Stimulated activated naive CD8-positive, alpha-beta T cell treated with anti-CD3 and anti-CD28 coated beads, Interleukin-15, amount 100 ng/mL, for 72 hours (primary cell): ENCODE measurements at places on chromosomes 6 and 20.
A peak's percentile ranks its signal among the peaks of the same experiment; 100 is the strongest.

DNA sequence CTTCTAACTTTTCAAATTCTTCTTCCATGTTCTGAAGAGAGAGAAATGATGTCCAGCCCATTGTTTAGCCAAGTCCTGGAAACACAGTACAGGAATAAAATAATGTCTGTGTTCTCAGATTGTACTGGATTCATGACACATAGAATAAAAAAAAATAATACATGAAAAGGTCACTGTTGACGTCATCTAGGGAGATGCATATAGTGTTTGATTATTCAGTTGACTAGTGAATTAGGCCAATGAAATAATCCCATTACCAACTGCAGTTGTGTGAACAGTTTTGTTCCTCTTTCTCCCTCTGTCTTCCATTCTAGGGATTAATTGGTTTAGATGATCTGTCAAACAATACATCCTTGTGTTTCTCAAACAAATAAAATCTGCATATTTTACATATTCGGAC, 222.8 kb downstream of the ALDH8A1 start:
- DNase-seq, result no peak

GRCh38 chr6:27726619-27727023, 185.6 kb downstream of the OR2B2 start:
- no peak for DNase-seq

- DNase-seq, result no peak
Observed at GRCh38 chr6:122363769-122364483, 35.5 kb upstream of the HSF2 start.

DNA sequence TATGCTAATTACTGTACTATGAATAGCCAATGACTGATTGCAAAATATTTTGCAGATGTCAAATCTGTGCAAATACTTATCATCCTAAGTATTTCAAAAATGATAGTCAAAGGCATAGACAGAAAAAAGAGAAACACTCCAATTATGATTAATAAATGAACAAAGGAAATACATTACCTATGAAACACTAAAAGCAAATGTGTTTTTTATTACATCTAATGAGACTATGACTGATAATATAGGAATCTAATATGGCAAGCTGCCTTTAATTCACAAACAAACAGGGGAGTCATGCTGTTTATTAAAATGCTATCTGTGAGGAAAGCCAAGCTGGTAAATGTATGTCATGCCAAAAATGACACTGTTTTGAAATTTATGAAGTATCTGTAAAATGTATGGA, 713.2 kb upstream of the NRSN1 start:
- DNase-seq, result no peak

- DNase-seq, result no peak
Observed at GRCh38 chr20:59805786-59806577, 127.5 kb downstream of the SYCP2 start.

DNA sequence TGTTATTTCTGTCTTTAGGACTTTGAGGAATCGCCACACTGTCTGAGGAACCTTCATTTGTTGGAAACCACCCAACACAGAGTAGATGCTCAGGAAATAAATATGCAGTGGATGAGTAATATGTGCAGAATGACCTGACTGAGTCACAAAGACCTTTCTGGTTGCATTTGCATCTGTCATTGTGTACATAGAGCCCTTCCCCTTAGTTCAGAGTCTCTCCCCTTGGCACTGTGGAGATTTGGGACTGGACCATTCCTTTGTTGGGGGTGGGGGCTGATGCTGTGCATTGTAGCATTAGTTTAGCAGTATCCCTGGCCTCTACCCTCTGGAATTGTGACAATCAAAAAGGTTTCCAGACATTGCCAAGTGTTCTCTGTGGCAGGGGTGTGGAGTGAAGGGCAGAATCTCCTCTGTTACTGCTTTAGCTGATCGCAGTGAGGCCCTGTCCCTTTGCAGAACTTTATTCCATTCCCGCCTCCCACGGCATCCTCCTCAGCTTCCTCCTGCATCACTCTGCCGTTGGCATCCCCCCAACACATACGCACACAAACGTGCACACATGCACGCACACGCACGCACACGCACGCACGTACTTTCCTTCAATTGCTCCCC, 64.5 kb downstream of the EYA2 start:
- no peak for DNase-seq

- DNase-seq, result no peak
Observed at GRCh38 chr20:48771542-48771941, 56.3 kb downstream of the PREX1 start.

DNA sequence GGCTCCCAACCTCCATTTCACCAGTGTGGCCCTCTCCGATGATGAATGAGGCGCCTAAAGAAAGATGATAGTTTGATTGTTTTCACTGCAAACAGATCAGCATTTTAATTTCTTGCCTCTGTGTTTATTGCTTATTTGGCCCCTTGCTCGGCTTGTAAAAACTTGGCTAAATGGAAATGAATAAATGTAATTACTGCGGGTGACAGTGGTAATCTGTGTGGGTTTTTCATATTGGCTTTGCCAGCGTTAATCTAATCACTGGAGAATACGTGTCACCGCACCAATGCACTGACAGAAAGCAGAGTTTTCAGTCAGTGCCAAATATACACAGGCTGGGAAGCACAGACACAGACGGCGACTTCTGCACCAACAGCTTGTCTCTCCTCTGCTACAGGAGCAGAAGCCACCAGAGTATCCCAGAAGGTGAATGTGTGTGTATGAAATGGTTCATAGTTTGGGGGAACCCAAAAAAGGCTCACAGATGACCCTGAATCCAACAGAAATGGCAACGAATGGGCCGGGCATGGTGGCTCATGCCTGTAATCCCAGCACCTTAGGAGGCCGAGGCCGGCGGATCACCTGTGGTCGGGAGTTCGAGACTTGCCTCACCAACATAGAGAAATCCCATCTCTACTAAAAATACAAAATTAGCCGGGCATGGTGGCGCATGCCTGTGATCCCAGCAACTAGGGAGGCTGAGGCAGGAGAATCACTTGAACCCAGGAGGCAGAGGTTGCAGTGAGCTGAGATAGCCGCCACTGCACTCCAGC, 534.0 kb downstream of the PKHD1 start:
- DNase-seq, result no peak

- no peak for DNase-seq
Observed at GRCh38 chr6:63714091-63714490, 78.5 kb downstream of the PHF3 start.

- no peak for DNase-seq
Observed at GRCh38 chr6:46888031-46888430, 33.7 kb downstream of the ADGRF5 start.

DNA sequence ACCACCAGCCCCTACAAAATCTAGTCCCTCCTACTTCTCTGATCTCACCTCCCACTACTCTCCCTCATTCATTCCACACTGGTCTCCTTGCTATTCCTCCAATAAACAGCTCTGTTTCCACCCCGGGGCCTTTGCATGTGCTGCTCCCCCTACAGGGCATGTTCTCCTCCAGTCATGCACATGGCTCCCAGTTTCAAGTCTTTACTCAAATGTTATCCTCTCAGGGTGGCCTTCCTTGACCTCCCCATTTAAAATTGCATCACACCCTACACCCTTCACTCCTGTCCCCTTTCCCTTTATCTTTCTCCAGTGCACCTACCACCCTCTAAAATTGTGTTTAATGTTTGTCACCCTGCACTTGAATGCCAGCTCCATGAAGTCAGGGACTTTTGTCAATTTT, 174.5 kb downstream of the MRPL14 start:
- no peak for DNase-seq

GRCh38 chr20:10356628-10357027, 77.4 kb downstream of the MKKS start:
- no peak for DNase-seq

DNA sequence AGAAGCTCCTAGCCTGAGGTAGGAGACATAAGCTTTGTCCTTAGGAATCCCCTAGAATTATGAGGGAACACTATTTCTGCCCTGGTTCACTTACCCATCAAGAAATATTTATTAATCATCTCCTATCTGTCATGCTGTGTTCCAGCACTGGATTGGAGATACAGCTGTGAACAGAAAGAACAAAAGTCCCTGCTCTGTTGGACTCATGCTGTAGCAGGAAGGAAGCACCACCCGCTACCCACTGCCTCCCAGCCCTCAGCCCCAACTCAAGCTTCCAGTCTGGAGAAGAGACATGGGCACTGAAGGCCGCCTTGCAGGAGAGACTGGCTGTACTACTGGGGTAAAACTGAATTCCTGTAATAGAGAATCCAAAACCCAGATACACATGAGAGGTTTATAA, 78.0 kb downstream of the MDGA1 start:
- DNase-seq, result no peak

GRCh38 chr6:129835691-129836090, 25.4 kb downstream of the TMEM244 start:
- DNase-seq, result no peak

- DNase-seq, result no peak
Observed at GRCh38 chr20:47421076-47421475, 64.6 kb upstream of the ZMYND8 start.

DNA sequence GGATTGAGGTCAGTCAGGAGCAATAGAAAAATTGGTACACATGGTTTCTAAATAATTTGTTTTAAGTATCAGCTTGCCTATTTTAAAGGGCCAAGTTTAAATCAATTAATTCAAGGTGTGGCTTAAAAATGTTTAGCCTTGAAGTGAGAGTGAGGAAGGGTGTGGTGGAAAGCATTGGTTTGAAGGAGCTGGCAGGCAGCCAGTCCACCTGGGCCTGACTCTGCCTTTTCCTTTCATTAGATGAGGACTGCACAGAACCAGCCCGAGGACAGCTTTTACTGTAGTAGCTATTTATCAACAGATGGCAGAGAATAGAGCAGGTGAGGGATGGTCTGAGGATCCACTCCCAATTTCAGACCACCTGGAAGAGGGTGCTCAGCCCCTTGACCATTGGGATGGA, 42.4 kb downstream of the DHX35 start:
- no peak for DNase-seq

GRCh38 chr20:3563548-3564177, 92.8 kb downstream of the ATRN start:
- DNase-seq, result peak; percentile 5

GRCh38 chr20:37807471-37808232, 95.3 kb upstream of the VSTM2L start:
- no peak for DNase-seq

GRCh38 chr6:53192682-53193188, 44.1 kb upstream of the GCM1 start:
- no peak for DNase-seq

- DNase-seq, result no peak
Observed at GRCh38 chr6:167291623-167292300, 647 bp downstream of the UNC93A start.

GRCh38 chr20:31698803-31699718, 23.6 kb downstream of the BCL2L1 start:
- DNase-seq, result no peak

DNA sequence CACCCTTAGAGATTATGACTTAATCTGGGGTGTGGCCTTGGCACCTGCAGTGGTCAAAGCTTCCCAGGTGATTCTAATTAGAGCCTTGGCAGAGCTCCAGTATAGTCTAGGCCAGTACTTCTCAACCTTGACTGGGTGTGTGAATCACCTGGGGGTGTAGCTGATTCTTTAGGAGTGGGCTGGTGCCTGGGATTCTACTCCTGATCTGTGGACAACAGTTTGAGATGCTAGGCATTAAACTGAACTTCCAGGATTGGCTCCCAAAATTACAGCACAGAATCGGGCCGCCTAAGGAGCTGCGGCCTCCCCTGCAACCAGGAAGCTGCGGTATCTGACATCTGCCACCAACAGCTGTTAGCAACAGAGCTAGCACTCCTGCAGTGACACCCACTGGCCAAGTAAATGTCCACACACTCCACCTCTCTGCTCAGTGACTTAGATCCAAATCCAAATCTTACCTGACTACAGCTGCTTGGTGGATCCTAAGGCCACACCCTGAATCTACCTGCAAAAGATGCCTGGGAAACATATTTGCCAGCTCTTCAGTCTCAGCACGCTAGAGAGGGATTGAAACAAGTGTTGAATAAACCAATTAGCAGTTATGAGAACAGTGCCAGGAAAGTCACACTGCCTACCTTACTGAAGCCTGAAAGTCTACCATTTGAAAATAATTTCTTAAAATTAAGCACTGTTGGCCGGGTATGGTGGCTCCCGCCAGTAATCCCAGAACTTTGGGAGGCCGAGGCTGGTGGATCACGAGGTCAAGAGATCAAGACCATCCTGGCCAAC, 126.7 kb downstream of the UNC5CL start:
- DNase-seq, result peak; percentile 21

DNA sequence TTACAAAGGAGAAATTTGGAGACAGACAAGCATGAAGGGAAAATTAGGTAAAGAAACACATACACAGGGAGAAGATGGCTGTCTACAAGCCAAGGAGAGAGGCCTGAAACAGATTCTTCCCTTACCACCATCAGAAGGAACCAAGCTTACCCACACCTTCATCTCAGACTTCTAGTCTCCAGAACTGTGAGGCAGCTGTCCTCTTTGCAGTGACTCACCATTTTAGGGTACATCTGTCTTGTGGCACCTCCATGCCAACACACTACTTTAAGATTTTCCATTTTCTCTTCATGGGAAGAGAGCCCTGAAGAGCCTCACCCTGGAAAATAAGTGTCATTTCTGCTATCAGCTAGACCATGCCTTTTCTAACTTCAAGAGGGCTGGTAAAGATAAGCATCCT, 369.3 kb downstream of the FRK start:
- DNase-seq, result no peak

GRCh38 chr6:108592371-108593337, 31.9 kb downstream of the FOXO3 start:
- peak; percentile 57 for DNase-seq

DNA sequence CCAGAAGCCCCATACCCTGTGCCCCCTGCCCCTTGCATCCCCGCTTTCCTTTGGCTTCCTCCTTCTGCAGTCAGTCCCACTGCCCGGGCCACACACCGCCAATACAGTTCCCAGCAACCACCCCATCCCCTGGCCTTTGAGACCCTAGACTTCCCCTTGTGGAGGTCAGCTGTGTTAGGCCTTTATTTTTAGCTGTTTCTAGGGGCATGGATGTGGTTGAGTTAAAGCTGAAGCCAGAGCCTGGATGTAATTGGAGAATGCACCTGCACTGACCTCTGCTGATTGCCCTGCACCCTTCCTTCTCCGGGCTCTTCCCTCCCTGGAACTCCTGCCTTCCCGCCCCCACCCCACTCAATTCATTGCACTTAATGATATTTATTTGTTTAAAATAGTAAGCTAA, 33.9 kb downstream of the LYRM2 start:
- DNase-seq, result no peak

DNA sequence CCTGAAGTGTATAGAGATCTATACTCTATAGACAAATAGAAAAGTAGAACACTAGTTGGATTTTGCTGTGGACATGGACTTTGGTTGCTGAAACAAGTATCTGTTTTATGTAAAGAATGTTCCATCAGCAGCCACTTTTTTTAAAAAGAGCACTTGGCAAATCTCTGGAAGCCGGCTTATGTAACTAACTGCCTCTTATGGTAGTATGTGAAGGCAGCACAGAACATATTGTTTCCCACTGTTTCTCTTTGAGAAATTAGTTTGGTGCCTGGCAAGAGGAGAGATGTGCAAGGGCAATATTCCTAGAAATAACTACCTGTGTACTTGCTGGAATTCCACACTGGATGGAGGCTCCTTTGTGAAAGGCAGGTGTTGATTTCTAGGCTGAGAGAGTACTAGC, 242.3 kb upstream of the PREP start:
- DNase-seq, result no peak
